ENCODE measurements at places on chromosomes 16 and 17.

DNA sequence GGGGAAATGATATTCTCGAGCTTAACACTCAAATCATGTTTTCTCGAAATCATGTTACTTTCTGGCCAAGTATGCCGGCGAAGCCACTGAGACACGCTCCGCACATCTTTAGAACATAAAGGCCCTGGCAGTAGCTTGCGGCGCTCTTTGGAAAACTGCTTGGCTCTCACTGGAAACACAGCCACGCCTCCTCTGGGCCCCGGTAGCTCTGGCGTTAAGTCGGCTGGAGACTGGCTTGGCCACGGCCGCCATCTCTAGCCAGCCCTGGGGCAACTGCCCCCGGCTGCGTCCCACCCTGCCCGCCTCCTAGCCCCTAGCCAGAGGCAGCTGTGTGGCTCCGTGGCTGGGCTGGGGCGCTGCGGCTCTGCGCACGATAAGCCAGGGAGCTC, 9.2 kb upstream of the BAIAP2 start:
- no peak for DNase-seq

- DNase-seq: no peak
These were observed 26.4 kb downstream of the RNF43 start for GRCh38 chr17:58390884-58391283.

DNA sequence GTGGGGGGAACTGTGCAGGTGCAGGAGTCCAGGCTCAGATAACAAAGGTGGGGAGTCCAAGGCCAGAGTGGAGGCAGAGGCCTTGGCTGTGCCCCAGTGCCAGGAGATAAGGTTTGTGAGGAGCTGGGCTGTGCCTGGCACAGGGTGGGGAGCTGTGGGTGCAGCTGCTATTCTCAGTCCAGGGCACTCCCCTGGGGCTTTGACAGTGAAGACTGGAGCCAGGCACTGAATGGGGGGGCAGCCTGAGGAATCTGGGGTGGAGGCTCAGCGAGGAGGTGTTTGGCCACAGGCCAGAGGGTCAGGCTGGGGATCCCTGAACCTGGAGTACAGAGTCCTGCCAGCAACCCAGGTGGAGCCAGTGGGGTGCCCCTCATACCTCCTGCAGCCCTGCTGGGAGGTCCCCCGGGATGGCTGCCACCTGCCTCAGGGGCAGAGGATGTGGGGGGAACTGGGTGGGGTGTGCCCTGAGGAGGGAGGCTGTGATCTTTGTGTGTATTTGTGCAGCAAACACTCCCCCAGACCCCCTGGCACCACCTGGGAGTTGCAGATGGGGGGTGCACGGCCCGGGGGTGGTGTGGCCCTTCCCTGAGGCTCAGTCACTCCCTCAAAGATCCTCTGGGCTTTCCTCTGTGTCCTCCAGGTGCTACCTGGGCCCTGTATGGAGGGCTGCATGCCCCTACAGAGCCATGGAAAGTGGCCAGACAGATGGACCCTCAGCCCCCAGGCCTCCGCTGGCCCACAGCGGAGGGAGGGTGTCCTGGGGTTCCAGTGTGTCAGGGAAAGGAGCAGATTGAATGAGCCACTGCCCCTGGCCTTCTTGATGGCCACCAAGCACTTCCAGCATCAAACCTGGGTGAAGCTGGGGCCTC, 44.5 kb upstream of the SMPD3 start:
- DNase-seq: no peak

DNA sequence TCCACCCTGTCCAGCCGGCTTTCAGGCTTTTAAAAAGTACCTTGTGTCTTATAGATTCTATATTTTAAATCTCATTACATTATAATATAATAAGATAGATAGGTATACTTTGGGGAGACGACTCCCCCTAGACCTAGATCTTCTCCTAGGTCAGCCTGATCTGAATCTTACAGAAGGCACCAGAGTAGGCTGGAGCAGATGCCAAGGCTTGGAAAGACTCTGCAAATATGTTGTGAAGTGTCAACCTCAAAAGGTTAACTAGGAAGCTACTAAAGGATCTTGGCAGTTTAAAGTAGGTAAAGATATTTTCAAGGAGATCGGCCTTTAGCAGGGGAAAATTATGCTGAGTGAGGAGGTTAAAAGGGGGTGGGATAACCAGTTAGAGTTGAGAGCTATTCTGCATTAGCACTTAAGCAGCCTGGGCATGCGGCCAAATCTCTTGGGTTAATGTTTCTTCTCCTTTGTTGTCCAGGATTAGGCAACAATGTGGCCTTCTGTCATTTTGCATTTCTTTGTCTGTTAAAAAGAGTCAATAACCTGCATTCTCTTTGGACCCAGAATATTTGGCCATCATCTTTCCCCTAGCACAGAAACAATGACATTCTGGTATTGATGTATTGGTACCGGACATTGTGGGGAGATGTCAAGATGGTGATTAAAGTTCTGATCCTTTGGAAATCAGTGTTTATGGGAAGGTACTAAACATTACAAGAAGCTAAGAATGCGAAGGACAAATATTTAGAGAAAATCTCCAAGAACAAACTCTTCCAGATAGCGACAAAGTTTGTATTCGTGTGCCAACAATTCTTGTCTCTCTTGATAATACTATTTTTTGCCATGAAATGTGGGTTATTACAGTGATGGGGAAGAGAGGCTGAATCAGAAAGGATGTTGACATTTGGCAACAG, 51.2 kb upstream of the DHX40 start:
- peak; percentile 92 for DNase-seq

GRCh38 chr16:57508035-57508425, 21.7 kb upstream of the DOK4 start:
- no peak for DNase-seq

GRCh38 chr17:81843713-81844326, 9.0 kb upstream of the PPP1R27 start:
- no peak for DNase-seq

- no peak for DNase-seq
These were observed 698.2 kb downstream of the MAF start for GRCh38 chr16:78902321-78902720.

All from lower leg skin (tissue), 4 donors.